ENCODE measurements at places on chromosomes 2 and 18.

DNA sequence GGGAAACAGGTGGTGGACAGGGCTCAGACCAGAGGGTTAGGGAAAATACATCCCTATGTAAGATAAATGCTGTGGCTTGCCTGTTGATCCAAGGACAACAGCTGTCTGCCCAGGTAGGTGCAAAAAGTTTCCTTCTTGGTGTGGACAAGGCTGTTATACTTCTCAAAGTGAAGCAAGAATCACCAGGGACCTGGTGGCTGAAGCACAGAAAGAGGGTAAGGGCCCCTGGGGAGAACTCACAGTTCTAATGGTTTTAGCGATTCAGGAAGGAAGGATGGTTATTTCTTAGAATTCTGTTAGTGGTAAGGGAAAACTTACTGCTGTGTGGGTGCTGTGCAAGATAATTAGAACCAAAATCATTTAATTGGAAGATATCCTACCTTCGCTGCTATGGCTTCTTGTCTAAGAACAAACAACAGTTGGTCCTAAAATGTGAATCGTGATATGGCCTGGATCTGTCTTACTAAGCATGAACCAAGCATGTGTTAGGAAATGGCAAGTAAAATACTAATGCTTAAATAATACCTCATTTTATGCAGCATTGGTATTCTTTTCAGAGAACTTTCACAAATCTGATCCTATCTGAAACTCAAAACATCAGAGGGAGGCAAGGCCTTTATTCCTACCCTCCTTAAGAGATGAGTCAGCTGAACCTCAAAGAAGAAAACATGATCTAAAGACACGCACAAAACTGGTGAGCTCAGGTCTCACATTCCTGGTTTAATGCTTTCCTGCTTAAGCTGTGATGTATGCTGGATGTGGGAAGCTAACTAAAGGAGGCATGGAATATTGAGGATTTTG is 159.2 kb upstream of the THUMPD2 start:
- no peak for DNase-seq

GRCh38 chr2:129709956-129710598 is 269.4 kb upstream of the RAB6C start:
- DNase-seq: no peak

DNA sequence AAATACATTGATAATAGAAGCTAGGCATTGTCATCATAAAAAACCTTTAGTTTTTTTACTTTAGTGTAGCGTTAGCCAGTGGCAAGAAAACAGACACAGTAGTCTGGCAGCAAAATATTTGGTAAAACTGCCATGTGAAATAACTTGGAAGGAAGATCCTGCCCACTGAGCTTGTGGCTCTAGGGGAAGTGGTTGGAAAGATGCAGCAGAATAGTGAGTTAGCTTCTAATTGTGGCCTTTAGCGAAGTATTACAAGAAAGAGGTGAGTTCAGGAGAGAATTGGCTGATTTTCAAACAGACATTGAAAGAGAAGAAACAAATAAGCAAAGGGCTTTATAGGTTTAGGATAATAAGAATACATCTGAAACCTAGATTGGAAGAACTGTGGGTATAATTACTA is 1887.8 kb upstream of the CELF4 start:
- DNase-seq: no peak

DNA sequence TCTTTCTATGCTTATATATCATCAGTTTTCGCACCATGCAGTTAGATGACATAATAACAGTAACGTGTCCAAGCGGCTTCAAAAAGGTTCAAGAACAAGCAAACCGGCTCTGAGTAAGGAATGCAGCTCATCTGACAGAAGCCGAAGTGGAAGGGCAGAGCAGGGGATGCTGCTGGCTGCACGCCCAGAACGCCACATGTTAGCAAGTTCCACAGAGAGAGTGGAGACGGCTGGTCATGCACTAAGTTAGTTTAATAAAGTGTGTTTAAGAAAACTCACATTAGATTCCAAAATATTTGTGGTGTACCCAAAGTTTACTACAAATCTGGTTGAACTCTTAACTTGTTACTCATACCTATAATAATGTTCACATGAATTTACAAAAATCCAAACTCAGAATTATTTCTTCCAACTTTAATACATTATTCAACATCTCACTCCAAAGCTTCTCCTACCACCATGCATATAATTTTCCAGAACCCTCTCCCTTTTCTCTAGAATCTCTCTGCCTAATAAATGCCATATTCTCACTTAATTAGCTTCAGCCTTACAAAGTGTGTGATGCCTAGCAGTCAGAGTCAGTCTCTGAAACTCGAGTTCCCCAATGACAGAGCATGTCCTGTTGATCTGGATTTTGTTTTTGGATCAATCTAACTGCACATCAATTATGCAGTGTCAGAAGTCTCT is 170.0 kb downstream of the DNAH7 start:
- DNase-seq: no peak

DNA sequence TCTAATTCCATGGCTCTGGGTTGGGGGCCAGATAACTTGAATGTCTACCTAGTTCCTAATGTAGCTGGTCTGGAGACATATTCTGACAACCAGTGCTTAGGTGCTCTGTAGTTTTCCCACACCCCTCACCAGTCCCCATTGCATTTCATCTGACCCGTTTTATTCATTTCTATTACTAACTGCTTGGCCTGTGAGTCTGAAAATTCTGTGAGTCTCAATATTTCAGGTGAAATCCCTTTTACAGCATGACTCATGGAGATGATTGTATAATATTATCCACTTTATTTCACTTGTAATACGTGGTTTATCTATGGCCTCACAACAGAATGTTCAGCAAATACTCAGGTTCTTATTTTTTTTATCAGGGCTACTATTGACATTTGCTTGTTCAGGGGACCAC is 103.7 kb upstream of the UGP2 start:
- no peak for DNase-seq

DNA sequence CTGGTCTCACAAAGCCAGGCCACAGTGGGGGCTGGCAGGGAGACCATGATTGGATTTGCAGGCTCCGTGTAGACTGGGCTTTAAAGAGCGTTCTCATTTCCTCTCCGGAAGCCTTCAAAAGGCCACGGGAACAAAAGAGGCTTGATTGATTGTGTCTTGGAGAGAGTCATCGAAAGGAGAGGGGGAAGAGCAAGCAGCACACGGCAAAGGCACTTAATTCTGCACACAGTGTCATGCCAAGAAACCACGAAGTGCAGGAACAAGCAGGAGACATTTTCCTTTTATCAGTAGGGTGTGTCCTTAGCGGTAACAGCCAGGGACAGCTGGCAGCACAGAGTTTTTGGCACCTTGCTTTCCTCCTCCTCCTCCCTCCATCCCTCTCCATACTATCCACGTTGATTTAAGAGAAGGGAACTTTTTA is 47.7 kb downstream of the GLI2 start:
- DNase-seq: no peak

DNA sequence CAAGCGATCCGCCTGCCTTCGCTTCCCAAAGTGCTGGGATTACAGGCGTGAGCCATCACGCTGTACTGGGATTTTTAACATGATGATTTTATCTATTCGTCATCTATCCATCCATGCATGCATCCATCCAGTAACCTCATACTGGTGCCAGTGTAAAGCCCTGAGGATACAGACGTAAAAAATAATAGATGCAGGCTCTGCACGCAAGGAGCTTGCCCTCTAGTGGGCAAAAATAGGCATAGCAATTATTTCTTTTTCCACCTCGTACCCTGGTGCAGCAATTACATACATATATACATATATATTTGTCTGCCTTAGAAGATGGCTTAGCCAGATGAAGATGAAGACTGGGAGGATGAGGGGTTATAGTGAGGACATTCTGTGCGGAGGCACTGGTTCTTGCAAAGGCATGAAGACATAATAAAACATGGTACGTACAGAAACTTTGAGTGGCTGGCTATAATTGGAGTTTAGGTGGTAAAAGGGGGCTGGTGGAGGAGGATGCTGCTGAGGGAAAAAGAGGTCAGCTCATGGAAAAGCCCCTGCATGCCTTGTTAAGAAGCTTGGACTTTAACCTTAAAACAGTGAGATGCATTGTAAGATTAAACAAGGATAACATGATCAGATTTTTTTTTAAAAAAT is 19.6 kb upstream of the RPIA start:
- DNase-seq: peak; percentile 65

- no peak for DNase-seq
Measured at GRCh38 chr2:191304939-191305875, 60.0 kb downstream of the MYO1B start.

- DNase-seq: peak; percentile 21
Measured at GRCh38 chr2:215367662-215368492, 56.0 kb downstream of the ATIC start.

DNA sequence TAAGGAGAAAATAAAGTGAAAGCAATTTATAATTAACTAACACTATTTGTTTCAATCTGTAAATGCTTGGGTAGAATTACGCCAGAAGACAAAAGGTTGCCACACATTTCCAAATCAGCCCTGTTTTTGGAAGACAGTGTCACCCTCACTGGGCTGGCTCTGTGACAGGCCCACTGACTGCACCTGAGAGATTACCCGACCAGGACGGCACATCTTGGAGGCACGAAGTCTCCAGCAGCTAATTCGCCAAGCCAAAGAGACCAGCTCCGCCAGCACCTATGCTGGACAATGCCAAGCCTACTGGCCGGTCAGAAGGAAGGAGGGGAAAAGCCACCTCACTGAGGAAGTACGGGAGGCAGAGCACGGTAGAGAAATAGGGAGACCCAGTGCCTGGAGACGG is 61.9 kb downstream of the CYB5A start:
- no peak for DNase-seq

DNA sequence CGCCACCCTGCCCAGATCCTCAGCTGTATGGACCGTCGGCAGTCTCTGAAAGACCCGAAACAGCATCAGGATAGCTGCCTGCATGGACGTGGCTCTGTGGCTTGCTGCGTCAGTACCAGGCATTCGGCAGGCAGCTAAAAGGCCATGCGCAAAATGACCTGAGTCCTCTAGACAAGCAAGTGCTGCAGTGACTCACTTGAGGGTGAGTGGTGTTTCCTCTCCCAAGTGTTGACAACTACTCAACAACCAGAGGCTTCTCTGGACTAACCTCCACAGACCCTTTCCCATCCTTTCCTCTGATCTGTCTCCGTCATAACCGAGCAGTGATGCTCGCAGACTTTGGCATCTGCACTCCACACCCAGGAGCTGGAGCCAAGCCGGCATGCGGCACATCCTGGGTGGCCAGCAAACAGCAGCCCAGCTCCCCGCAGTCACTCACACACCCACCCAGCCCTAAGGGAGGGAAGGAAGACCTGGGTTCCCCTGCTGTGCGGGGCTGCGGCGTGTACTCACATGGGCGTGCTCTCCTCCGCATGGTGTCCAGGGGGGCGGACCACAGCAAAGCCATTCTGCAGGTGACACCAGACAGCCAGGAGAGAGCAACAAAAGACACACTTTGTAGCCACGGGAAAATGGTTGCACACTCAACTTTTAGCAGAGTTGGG is 239.3 kb downstream of the TWIST2 start:
- no peak for DNase-seq

DNA sequence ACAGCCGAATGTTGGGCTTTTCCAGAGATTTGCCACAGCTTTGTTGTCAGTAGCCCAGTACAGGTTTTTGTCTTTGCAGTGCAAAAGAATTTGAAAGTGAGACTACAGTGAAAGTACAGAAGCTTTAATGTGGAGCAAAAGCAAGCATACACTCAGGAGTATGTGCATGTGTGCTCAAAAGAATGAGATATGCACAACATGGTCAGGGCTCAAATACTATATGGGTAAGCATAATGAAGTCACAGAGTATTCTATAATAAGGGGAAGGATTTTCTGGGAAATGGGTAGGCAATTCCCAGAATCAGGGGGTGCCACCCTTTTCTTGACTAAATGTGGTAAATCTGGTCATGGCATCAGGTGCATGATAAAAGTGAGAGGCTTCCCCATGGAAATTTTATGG is 72.1 kb upstream of the SULT1C3 start:
- DNase-seq: no peak

DNA sequence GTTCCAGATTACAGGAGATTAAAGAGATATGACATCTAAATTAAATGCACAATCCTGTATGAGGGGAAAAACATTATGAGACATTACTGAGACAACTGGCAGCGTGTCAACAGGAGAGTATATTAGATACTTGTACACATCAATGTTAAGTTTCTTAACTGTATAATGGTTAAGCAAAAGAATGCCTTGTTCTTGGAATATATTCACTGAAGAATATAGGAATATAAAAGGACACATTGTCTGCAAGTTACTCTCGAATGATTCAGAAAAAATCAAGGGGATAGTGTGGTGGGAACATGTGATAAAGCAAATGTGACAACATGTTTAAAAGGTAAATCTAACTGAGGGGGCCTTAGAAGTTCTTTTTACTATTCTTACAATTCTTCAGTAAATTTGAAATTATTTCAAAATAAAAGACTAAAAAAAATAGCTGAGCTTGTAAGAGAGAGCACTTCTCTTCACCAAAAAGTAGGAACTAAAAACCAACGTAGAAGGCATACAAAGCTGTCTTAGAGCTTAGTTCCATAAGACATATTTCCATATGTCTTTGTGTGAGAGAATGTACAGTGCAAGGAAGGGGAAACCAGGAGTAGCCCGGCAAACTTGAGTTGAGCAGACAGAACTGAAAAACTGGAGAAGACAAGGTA is 7.5 kb downstream of the WDPCP start:
- DNase-seq: no peak

DNA sequence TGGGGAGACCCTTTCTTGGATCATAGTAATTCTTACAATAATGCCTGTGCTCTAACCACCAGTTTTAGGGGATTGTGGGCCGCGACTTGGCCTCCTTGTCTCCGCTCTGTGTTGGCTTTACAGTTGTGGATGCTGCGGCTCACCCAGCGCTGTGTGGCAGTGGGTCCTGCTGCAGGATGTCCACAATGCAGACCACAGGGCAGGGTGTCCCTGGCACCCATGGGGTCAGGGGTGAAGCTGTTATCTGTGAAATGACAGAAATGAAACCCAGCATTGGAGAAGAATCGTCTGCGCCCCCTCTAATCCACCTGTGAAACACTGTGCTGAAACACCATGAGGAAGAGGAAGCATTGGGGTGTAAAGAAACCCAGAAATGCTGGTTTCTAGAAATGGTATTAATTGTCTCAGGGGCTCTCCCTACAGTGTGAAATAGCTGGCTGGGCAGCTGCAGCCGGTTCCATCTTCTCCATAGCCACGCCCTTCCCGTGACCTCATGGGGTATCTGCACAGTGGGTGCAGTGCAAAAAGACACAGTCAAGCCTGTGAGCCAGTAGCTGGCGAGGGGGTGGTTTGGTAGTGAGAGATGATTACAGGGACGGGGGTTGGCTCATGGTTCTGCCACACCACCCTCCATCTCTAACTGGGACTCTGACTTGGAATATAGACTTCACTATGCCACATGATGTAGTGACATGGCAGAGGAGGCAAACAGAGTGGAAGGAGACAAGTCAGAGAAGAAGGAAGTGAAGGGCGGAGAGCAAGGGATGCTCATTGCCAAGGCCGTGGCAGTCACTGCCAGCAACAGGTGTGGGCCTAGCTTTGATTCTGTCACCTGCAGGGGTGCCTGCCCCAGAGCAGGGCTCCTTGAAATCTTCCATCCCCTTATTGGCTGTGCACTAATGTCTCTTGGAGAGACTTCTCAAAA is 16.2 kb downstream of the INPP4A start:
- peak; percentile 73 for DNase-seq

GRCh38 chr2:165891345-165891744 is 62.2 kb downstream of the TTC21B start:
- DNase-seq: no peak

GRCh38 chr2:221958224-221958623 is 340.6 kb downstream of the PAX3 start:
- no peak for DNase-seq

- DNase-seq: no peak
Measured at GRCh38 chr2:133841900-133842299, 273.6 kb upstream of the NCKAP5 start.

GRCh38 chr2:126658905-126659561 is 3.1 kb downstream of the GYPC start:
- peak; percentile 80 for DNase-seq
